ENCODE measurements at places on chromosomes 12 and 14.
A peak's percentile ranks its signal among the peaks of the same experiment; 100 is the strongest.

- no peak for DNase-seq
These were observed 668 bp downstream of the TMEM260 start for GRCh38 chr14:56580221-56580711.

GRCh38 chr12:90984114-90984513, 20.7 kb downstream of the EPYC start:
- DNase-seq: no peak

- DNase-seq: no peak
These were observed 59.1 kb downstream of the ESR2 start for GRCh38 chr14:64234877-64235651.

GRCh38 chr14:36925094-36925493, 247.3 kb downstream of the SLC25A21 start:
- DNase-seq: no peak

- peak; percentile 92 for DNase-seq
These were observed 17.6 kb upstream of the A2M start for GRCh38 chr12:9133216-9133916.

- no peak for DNase-seq
These were observed 185.5 kb downstream of the ETV6 start for GRCh38 chr12:11834931-11835330.

GRCh38 chr14:57389646-57390036, 745 bp upstream of the NAA30 start:
- DNase-seq: peak; percentile 16

Data from lung (tissue), 17 donors.